ENCODE measurements at places on chromosomes 7 and 10.

DNA sequence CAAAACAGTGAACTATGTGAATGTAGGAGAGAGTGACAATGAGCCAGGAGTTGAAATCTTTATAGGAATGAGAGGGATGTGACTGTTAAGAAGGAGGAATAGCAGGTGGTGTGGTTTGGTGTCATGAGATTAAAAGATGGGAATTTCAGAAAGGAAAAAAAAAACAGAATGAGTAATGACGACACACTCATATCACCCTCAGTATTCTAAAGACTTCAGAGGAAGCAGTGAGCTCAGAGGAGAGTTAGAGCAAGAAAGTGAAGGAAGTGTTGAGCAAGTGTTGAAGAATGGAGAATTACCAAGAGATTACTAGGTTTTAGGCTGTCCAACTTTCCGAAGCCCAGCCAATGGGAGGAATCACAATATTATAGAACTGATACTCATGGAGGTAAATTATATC is 220.5 kb upstream of the HGF start:
- DNase-seq = no peak

DNA sequence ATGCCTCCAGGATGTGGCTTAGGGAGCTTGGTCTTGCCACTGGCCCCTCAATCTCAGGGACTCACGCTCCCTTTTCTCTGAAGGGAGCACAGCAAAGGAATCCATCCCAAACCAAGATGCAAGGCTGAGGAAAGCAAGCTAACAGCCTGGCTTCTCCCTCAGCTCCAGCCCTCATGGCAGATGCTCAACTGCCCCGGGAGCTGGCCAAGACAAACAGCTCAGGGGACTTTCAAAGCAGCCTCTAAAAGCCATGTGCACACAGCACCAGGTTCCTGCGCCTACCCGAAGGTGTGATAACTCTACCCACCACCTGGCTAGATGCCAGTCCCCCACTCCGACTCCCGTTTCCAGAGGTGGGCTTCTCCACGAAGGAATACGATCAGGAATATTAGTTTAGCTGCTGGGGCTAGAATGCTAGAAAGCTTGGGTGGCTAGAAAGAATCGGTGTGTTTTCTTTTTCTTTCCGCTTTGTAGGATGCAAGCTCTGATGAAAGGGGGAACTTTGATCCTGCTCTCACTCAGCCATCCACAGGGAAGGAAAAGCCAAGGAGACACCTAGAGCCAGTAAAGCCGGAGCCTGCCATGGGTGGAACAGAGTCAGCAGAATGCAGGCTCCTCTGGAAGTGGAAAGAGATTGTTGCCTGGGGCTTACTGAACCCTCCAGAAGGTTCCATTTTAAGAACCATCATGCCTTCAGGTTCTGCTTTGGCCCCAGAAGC is 89.0 kb upstream of the FGFR2 start:
- no peak for DNase-seq

- DNase-seq = no peak
Observed at GRCh38 chr10:61580608-61581007, 82.1 kb upstream of the CABCOCO1 start.

- DNase-seq = no peak
Observed at GRCh38 chr7:150569245-150569955, 2.2 kb downstream of the GIMAP4 start.

GRCh38 chr7:91353848-91354247 is 89.6 kb downstream of the FZD1 start:
- DNase-seq = no peak

- no peak for DNase-seq
Observed at GRCh38 chr10:94983555-94983954, 45.1 kb downstream of the CYP2C9 start.

- DNase-seq = no peak
Observed at GRCh38 chr10:69439350-69439739, 11.9 kb upstream of the TSPAN15 start.

DNA sequence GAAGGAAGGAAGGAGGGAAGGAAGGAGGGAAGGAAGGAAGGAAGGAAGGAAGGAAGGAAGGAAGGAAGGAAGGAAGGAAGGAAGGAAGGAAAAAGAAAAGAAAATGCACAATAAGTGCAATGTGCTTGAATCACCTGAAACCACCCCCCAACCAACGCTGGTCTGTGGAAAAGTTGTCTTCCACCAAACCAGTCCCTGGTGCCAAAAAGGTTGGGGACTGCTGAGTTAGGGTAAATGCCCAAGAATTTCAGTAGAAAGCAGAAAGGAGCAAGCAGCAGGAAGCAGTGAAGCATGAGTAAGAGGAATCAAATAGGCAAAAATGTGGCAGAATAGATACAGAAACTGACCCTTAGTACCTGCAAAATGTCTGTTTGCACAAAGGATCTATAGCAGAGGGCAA is 137.2 kb downstream of the JCAD start:
- DNase-seq = no peak

DNA sequence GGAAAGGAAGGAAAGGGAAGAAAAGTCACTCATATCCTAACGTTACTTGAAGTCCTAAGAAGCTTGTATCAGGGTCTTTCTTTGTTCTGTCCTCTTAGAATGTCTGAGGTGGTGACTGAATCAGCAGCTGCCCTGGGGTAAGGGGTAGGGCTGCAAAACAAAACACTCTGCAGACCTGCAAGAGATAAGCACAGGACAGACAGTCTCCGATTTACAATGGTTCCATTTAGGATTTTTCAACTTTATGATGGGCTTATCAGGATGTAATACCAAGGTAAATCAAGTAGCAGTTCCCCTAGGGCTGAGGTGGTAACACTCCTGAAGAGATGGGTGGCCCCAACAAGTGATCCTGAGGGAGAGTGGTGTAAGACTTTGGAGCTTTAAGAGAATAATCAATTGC is 16.5 kb downstream of the KDM7A start:
- DNase-seq = no peak

DNA sequence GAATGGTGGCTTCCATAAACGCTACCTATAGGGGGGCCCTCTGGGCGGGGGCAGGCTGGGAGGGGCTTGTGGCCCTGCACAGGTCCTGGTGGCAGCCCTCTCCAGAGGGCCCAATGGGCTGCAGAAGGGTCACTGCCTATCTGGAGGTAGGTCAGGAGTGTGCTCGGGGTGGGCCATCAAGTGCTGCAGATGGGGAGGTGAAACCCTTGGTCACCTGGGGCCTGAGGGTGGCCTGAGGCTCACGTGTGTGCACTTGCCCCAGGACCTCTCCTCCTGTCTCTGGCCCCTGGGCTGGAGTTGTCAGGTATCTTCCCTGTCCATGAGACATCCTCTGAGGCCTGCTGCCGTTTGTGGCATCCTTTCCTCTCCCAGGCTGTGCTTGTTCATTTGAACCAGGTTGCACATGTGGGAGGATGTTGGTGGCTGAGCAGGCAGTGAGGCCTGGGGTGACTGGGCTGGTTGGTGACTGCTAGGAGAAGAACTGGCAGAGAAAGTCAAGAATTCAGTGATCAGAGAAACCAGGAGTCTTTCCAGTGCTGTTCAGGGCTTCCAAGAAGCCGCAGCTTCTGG is 21.1 kb upstream of the SH2D4B start:
- DNase-seq = no peak

GRCh38 chr10:61108915-61109314 is 164.9 kb upstream of the RHOBTB1 start:
- no peak for DNase-seq

GRCh38 chr10:31883397-31883796 is 45.2 kb downstream of the ARHGAP12 start:
- no peak for DNase-seq

All from endothelial cell (in vitro differentiated cells).